NCI-H1417 (cell line): ENCODE measurements at places on chromosomes 3 and 15.
A peak's percentile ranks its signal among the peaks of the same experiment; 100 is the strongest.

DNA sequence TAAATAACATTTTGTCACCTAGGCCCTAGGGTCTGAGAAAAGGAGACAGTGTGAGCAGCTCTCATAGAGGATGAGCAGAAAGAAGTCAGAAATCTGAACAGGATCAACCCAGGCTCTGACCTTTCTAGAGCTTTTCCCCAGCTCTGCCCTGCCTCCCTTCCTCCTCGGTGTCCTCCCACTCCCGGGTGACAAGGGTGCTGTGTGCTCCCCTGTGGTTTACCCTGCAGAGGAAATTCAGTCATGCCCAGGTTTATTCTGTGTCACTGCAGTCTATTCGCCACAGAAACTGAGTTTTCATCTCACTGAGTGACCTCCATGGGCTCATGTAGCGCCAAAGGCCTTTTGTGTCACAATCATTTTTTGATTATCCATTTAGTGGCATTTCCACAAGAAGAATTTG lies 76.6 kb downstream of the IL12A start:
- no peak for DNase-seq

DNA sequence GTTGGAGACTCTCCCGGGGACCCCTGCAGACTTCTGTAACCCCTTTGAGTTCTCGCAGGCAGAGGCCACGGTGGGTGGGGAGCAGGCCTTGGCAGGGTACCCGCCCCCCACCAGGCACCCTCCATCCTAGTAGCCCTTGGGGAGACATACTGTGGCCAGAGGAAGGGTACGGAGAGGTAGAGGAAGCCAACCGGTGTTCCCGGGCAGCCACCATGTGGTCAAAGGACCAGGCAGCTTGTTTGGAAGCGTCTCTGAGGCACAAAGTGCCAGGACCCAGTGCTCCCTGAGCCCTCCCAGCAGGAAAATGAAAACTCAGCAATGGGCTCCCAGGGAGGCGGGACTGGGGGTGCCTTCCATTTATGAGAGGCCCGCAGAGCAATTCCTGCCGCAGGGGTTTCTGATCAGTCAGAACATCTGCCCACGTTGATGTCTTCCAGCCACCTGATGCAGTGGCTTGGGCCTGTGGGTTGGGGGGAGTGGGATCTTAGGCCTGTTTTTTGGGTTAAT lies 53.0 kb upstream of the CGNL1 start:
- DNase-seq, result no peak

DNA sequence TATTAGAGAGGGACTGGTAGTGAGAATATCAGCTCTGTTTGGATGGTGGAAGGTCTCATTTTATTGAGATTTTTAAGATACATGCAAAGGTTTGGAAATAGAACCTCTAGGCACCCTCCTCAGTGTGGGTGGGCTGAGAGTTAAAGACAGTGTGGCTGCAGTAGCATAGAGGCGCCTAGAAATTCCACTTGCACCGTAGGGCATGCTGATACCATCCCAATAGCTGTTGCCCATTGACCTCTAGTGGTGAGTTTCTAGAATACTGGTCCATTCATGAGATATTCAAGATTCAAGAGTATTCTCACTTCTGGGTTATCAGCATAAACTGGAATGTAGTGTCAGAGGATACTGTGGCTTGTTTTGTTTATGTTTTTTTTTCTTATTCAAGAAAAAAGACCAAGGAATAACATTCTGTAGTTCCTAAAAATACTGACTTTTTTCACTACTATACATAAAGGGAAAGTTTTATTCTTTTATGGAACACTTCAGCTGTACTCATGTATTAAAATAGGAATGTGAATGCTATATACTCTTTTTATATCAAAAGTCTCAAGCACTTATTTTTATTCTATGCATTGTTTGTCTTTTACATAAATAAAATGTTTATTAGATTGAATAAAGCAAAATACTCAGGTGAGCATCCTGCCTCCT lies 87.2 kb downstream of the TGFBR2 start:
- peak; percentile 71 for DNase-seq

- DNase-seq, result no peak
Observed at GRCh38 chr3:11661052-11661656, 17.4 kb upstream of the VGLL4 start.

DNA sequence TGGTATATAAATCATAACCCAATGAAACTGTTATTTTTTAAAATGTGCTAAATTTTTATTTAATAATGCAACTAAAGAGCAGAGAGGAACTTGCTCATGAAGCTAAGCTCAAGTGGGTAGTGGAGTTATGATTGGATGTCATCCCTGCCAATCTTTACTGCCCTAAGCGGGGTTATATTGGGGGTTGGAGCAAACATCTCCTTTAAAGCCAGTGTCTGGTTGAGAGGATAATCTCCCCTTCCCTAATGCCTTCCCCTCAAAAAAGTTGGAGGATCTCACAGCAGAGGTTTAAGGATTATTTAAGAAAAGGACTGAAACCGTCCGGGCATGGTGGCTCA lies 32.1 kb upstream of the CLASP2 start:
- no peak for DNase-seq

DNA sequence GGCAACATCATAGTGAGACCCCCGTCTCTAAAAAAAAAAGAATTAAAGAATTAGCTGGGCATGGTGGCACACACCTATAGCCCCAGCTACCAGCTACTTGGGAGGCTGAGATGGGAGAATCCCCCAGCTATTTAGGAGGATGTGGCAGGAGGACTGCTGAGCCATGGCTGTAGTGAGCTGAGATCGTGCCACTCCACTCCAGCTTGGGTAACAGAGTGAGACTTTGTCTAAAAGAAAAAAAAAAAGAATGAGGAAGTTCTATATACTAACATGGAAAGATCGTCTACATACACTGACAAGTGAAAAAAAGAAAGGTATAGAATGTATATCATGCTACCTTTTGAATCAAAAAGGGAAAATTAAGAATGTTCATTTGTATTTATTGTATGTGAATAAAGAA lies 83.9 kb upstream of the CDAN1 start:
- no peak for DNase-seq

DNA sequence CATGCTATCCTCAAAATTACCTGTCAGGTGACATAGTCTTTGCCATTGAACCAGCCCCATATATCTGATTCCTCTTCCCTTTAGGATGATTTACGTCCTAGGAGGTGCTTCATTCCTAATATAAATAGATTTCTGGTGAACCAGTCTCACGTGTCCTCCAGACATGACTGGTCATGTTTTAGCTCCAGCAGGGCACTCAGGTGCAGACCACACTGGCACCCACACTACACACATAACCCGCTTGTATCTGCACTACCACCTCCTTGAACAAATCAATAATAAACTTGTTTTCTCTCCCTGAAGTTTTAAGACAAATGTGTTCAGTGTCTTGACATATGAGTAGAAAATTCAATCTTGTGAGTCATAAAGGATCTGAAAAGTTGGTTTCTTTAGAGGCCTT lies 155.5 kb downstream of the GOLIM4 start:
- DNase-seq, result peak; percentile 36

- no peak for DNase-seq
Observed at GRCh38 chr3:14415501-14415900, 13.1 kb downstream of the SLC6A6 start.

DNA sequence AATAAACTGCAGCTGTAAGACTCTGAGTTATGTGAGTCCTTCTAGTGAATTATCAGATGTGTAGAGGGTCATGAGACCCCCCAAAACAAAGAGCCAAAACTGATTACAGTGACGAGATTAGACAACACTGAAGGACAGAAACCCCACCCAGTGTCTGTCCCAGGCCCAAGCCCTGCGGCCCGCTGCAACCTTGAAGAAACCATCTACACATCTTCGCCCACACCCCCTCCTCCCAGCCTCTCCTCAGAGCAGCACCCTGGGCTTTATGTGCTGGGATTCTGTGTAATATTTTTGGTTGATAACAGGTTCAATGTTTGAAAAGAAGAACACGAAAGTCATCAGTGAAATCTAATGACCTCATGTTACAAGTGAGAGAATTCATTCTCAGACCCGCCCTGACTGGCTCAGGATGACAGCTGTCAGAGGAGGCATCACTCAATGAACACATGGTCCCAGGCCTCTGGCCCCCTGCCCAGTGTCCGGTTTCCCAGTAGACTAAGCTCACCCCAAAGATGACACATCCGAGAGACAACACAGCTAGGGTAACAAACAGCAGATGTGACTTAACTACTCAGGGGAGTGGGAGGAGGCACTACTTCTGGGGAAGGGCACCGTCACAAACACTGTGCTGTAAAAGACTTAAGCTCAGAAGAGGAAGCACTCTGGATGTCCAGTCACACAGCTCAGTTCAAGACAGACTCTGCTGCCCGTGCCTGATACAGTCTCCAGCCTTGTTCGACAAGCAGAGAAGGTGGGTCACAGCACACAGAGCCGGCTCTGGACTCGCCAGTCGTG lies 48.9 kb downstream of the NIPA2 start:
- no peak for DNase-seq
